Jurkat, Clone E6-1 (cell line): ENCODE measurements at places on chromosomes 5 and 9.
A peak's percentile ranks its signal among the peaks of the same experiment; 100 is the strongest.

GRCh38 chr5:65886387-65886786 lies 40.0 kb upstream of the ERBIN start:
- no peak for DNase-seq

- no peak for DNase-seq
Measured at GRCh38 chr5:10268100-10268499, 18.0 kb downstream of the CCT5 start.

- no peak for DNase-seq
Measured at GRCh38 chr5:100643473-100643872, 108.3 kb downstream of the FAM174A start.

DNA sequence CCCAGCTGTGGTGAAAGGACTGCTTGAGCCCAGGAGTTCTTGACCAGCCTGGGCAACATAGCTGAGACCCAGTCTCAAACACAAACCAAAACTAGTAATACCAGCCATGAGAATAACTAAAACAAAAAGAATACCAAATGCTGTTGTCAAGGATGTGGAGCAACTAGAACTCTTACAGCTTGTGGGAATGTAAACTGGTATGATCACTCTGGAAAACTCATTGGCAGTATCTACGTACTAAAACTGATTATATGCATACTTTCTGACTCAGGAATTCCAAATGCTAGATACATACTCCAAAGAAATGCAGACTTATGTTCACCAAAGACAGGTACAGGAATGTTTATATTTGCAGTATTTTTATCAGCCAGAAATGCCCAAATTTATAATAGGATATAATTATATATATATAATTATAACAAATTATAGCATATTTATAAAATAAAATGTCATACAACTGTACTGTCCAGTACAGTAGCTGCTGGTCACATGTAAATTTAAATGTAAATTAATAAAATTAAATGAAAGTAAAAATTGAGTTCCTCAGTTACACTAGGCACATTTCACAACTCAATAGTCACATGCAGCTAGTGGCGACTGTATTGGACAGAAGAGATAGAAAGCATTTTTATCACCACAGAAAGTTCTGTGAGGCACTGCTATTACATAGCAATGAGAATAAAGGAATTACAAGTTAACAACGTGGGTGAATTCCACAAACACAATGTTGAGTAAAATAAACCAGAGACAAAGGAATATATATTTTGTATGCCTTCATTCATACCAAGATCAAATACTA lies 118.5 kb downstream of the GNAQ start:
- no peak for DNase-seq

- no peak for DNase-seq
Measured at GRCh38 chr5:8807636-8808035, 738.2 kb downstream of the SEMA5A start.

GRCh38 chr9:88007291-88007650 lies 32.9 kb upstream of the CDK20 start:
- peak; percentile 10 for DNase-seq
